ENCODE measurements at places on chromosomes 2 and 18.

GRCh38 chr2:80489717-80490116 is 185.2 kb upstream of the LRRTM1 start:
- no peak for DNase-seq

DNA sequence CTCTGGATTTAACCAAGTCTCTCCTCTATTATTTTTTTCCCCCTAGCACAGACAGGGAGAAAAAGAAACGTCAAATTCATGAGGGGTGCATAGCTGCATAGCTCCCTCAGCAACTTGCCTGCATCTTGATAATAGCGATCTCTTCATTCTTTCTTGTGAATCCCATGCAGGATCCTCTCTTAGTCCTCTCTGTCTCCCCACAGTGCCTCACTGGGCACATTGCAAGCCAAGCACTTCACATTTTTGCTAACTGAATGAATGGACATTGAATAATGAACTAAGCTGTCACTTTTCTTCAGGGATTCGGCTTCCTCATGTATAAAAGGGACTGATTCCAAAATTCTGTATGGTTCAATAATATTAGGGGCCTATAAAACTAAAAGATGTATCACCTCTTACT is 2.9 kb upstream of the EPB41L3 start:
- DNase-seq = no peak

DNA sequence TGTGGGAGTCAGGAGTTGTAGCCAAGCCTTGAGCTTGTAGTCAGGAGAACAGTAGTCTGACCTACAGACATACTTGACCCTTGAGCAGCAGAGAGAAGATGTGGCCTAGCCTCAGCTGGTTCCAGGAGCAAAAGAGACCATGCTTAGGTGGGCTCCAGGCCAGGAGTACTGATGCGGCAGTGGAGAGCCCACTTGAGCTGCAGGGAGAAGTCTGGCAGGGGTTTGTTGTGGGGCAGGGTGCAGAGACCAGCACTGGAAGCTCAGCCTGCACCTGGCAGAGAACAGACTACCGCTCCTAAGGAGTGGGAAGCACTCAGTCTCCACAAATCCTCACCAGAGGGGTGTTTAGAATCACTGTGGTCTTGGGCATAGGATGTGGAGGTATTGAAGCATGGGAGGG is 197.9 kb downstream of the TPGS2 start:
- no peak for DNase-seq

- DNase-seq = no peak
These were observed 61.6 kb downstream of the ICOS start for GRCh38 chr2:203997980-203998809.

DNA sequence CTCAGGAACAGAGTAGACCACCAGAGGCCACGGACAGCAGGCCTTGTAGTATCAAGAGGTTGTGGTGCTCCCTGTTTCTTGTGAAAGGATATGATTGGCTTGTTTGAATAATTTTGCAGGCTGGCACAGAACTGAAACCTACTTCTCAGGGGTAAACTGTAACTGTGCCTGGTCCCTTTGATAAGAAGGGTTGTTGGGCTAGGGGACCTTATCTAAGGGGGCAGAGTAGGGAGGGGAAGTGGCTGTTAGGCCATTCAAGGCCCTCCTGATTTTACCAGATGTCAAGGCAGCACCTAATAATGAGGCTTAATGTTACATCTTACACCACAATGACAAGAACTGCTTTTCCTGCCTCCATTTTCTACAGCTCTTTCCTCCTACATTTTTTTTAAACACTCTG is 45.6 kb downstream of the GPR39 start:
- no peak for DNase-seq

- DNase-seq = no peak
These were observed 15.1 kb upstream of the DYTN start for GRCh38 chr2:206733341-206733740.
